ENCODE measurements at places on chromosomes 5 and 9. TPM values are rescaled to one million over a fixed set of nuclear protein-coding genes. Genes with fewer than 3 reads are reported as not detected.

DNA sequence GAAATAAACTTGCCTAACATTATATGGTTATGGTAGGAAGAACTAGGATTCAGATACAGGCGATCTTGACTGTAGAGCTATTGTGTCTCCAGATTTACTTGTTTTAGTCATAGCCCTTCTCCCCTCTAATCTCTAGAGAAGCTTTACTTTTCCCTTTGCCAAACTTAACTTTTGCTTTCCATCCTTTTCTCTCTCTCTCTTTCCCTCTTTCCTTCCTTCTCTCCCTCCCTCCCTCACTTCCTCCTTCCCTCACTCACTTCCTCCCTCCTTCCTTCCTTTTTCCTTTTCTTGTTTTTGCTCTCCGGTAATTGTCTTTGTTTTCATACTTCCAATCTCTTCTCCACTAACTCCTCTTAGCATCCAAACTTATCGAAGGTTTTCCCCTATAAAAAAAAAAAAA is 10.4 kb downstream of the UBE2D2 start:
- DNase-seq: no peak

GRCh38 chr5:57317341-57317740 is 143.5 kb downstream of the GPBP1 start:
- peak; percentile 52 for DNase-seq

DNA sequence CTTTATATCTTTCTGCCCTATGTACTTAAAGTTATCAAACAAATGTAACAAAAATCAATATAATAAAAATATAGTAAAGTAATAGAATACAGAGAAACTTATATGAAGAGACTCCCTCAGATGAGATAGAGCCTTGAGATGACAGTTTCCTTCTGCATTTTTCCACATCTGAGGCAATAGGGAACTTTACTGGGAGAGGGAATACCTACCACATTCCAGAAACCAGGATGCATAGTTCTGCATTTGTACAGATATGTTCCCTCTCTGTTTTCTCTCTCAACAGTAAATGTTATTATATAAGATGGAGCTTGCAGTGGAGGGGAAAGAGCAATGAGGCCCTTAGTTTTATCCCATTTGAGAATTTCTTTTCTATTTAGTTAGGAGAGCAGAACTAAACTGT is 109.6 kb upstream of the KCNN2 start:
- DNase-seq: no peak

The SET gene
- 1,185 TPM for total RNA-seq

DNA sequence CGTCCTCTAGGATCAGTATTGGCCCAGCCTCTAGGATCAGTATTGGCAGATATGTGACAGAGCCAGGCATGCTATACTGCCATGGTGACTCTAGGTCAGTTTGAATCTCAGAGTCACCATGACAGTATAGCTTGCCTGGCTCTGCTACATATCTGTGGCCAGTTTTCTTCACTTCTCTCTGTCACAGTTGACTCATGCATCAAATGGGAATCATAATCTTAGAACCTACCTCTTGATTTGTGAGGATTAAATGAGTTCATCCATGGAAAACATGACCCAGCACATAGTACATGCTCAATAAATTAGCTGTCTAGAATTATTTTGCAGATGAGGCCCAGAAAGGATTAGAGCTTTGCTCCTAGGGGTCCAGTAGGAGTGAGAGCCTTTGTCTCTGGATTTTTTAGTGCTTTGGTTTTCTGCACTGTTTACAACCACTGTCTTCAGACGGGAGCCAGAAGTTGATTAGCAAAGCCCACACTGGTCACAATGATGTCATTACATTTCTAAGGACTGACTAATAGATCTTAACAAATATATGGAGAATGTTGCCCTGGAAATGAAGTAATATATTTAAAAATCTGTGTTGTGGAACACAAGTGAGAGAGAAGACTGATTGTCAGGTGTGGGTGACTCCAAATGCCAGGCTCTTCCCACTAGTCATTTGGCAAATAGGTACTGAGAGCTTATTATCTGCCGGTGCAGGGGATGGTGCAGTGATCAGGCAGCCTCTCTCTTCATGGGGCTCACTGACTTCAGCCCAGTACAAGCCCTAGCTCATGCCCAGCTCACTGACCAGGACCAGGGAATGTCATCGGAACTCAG is 76.0 kb downstream of the COL15A1 start:
- DNase-seq: peak; percentile 83

The FOXD4 gene
- not detected for total RNA-seq

- DNase-seq: no peak
Observed at GRCh38 chr9:26271495-26272122, 593.4 kb upstream of the TUSC1 start.

- DNase-seq: no peak
Observed at GRCh38 chr9:129258124-129258822, 80.2 kb upstream of the IER5L start.

The TPM2 gene
- total RNA-seq: 793 TPM

- DNase-seq: no peak
Observed at GRCh38 chr9:65449423-65449822, 164.4 kb upstream of the FOXD4L5 start.

DNA sequence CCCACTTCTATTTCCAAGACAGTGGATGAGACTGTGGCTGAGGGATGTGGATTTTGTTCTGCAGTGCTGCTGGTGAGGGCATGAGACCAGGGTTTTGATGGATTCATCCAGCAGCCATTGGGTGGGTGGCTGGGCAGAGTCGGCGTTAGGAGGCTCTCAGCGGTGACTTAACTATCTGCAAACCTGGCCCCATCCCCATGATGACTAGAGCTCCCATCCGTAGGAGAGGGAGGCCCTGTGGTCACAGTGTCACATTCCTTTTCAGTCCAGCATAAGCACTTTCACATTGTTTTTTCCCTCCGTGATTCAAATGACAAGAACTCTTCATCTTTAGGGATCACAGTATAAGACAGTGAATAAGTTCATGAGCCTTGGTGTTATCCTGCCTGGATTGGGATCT is 60.4 kb upstream of the SPRY4 start:
- DNase-seq: peak; percentile 35

The SVEP1 gene
- 1.3 TPM for total RNA-seq

The C9orf153 gene
- not detected for total RNA-seq

GRCh38 chr9:96222132-96222531 is 79.8 kb downstream of the HSD17B3 start:
- DNase-seq: no peak

GRCh38 chr9:129703667-129704355 is 38.4 kb downstream of the PRRX2 start:
- DNase-seq: no peak

- DNase-seq: no peak
Observed at GRCh38 chr5:34716986-34717385, 60.9 kb downstream of the RAI14 start.

GRCh38 chr5:956941-957747 is 51.5 kb upstream of the NKD2 start:
- DNase-seq: peak; percentile 90

The CCDC69 gene
- 0.74 TPM for total RNA-seq

- DNase-seq: no peak
Observed at GRCh38 chr9:84403288-84403687, 62.7 kb upstream of the SLC28A3 start.

DNA sequence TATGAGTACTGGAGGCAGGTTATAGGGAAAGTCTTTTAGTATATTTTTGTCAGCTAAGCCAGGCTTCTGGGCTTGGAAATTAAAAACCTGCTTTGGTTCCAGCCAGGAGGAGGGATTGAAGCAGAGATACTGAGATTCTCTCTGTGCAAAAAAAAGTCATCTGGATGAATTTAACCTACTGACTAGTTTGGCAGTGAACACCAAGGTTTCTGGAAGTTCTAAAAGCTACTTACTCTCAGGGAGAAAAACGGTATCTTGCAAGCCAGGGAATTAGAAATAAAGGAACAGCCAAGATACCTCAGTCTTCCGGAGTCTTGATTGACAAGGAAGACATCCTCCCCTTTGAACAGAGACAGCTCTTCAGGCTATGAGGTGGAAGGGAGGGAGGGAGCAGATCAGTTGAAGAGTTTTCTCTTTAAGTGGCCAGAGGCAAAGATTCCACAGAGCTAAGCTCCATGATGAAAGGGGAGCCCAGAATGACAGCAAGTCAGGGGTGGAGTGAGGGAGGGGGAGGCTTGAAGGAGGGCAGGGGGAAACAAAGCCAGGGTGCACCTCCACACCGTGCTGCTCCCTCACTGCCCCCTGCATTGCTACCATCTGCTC is 8.3 kb upstream of the ZBTB34 start:
- no peak for DNase-seq

Data from Daoy (cell line).